ENCODE measurements at places on chromosomes 11 and 22.

GRCh38 chr11:132755934-132756333 is 776.4 kb downstream of the OPCML start:
- no peak for DNase-seq

- no peak for DNase-seq
These were observed 16.6 kb downstream of the ARHGEF17 start for GRCh38 chr11:73324665-73325035.

DNA sequence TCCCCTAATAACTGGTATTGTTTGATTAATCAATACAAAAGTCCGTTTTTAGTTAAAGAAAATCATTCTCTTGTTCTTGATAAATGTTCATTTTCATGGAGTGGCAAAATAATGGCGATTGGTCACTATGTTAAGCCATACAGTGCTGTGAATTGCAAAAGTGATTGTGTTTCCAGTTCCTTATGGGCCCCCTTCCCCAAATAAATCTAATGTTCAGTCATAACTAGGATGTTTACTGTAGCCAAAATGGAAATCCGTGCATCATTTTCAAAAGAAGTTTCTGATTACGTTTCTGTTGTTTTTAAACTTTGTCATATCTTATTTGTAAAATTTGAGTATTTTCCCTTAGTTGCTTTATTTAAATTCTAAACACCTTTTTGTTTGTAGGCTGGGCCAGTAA is 845 bp downstream of the RBM7 start:
- DNase-seq = no peak

GRCh38 chr11:47156333-47156732 is 20.3 kb downstream of the ARFGAP2 start:
- no peak for DNase-seq

GRCh38 chr11:93031386-93031785 is 61.9 kb downstream of the MTNR1B start:
- DNase-seq = peak; percentile 17

GRCh38 chr22:33952776-33953175 is 32.5 kb upstream of the LARGE1 start:
- DNase-seq = no peak

DNA sequence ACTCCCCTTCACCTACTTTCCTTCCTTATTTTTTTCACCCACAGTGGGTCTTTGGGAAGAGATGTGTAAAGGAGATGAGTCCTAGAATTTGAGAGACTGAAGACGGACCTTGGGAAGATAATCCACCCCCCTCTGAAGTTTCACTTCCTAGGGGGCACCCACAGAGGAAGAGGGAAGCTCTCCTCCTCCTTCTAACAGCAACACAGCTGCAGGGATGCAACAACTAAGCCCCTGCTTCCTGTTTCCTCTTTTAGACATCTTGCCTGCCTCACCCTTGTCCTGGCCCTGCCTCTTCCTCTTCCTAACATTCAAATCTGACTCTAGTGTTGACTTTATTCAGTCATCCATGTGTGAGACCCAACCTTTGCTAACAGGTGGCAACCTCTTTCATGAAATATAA is 424.6 kb downstream of the BUD13 start:
- DNase-seq = no peak

DNA sequence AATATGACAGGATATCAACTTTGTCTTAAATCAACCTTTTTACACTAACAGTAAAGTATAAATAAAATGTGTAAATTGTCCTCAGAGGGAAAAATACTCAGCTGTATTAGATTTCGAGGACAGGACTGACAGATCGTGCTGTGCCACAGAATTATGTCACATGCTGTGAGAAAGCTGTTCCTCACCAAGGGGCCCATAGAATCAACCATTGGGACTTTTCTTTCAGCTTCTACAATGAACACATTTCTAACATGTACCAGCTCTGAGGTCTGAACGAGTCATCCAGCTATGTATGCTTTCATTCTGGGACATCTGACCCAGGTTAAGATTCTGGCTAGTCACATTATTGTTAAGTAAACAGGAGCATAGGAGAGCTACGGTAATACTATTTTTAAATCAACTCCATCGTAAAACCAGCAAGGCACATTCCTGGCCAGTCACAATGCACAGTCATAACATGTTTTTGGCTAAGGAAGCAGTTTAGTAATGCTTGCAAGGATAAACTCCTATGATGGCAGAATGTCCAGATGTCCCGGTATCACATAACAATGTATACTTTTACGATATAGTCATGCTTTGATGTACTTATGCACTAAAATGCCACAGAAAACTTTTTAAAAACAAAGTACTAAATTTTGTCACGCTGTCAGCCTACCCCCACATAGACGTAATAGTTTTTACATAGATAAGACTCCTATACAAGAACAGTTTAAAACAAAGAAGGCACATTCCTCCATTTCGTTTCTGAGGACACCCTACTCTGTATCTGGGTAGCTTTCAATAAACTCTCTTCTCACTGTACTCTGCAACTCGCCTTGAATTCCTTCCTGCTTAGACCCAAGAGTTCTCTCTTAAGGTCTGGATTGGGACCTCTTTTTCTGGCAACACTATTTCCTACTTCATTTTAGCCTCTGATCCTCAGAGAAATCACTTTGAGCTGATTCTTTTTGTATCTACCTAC is 27.4 kb downstream of the ZNF214 start:
- DNase-seq = no peak

DNA sequence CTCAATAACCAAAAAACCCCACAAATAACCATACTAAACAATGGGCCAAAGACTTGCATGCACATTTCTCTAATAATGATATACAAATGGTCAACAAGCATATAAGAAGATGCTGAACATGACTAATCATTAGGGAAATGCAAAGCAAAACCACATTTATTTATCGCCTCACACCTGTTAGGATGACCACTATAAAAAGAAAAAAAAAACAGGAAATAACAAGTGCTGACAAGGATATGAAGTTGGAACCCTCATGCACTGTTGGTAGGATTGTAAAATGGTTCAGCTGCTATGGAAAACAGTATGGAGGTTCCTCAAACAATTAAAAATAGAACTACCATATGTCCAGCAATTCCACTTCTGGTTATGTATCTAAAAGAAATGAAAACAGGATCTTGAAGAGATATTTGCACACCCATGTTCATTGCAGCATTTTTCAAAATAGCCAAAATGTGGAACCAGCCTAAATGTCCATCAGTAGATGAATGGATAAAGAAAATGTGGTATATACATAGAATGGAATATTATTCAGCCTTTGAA is 66.2 kb downstream of the AMBRA1 start:
- DNase-seq = no peak

DNA sequence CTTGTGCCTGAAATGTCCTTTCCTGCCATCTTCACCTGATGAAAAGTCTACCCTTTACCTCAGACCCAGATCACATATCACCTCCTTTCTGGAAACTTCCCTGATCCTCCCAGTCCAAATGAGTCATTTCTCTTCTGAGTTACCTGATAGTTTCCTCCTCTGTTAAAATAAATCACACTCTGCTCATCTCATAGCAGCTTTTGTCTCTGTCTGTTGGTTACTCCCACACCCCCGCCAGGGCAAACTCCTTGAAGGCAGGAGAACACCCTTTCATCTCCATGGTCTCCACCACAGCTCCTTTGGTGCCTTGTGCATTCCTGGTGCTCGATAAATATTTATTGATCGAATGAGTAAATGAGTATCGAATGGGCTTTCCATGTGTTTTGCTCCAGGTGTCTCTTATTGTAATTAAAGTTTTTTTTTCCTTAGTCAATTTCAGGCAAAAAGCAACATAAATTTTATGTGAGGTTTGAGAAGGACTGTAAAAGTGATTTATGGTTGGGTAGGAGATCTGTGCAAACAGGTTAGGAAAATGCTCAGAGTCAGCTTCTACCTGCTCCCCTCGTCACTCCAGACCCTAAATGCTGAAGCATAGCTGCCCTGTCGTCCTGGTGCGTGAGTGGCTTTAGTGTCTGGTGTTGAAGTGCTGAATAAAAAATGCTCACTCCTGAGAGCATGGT is 178.2 kb downstream of the GRIK4 start:
- no peak for DNase-seq

DNA sequence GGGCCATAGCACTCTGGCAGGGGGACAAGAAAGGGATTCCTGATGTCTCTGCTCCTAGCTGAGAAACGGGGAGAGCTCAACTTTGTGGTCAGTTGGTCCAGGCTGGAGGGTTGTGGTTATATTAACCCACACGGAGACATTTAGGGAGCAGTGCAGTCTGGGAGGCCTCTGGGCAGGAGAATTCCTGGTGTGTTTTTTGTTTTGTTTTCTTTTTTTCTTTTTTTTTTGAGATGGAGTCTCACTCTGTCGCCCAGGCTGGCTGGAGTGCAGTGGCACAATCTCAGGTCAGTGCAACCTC is 88.0 kb upstream of the SHISAL1 start:
- no peak for DNase-seq

DNA sequence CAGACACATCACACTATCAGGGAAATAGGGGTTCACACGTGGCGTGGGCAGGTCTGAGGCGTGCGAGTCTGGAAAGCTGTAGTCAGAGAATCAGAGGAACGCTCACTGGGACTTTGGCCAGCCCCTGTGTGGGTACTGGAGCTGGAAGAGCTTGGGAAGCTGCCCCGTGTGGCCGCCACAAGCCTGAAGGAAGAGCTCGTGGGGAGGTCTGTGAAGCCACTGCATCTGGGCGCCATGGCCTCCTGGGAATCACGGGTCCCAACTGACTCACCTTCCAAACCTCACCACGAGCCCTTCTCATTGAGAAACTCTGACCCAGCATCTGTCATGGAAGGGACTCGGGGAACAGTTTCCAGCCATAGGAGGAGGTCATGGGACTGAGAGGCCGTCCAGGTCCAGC is 5.9 kb upstream of the MRGPRF start:
- no peak for DNase-seq

- DNase-seq = no peak
These were observed 82.1 kb downstream of the ARHGAP42 start for GRCh38 chr11:100769165-100769564.

DNA sequence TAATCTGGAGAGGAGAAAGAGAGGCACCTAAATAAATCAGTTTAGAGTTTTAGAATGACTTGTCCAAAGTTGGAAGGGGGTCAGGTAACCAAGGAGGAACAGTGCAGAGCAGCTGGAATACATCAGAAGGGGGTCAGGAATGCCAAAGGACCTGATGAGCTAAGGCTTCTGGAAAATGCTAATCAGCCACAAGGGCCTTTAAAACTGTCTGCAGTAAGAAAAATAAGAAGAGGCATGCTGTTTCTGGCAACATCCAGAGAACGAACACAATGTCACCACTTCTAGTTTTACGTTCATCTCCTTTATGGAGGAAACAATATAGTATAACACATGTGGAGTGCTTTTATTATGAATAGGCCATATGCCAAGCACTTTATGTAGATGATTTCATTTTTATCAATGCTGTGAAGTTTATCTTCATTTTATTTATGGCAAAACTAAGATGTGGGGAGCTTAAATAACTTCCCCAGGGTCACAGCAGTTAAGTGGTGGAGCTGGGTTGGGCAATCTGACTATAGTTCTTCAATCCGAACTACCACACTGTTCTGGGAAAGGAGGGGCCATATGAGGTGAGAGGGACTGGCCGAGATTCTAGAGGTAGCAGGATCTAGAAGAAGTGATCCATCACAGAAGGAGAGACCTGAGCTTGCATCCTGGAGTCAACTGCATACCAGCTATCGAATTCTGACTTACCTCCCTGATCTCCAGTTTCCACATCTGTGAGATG is 22.6 kb downstream of the ACO2 start:
- DNase-seq = no peak

DNA sequence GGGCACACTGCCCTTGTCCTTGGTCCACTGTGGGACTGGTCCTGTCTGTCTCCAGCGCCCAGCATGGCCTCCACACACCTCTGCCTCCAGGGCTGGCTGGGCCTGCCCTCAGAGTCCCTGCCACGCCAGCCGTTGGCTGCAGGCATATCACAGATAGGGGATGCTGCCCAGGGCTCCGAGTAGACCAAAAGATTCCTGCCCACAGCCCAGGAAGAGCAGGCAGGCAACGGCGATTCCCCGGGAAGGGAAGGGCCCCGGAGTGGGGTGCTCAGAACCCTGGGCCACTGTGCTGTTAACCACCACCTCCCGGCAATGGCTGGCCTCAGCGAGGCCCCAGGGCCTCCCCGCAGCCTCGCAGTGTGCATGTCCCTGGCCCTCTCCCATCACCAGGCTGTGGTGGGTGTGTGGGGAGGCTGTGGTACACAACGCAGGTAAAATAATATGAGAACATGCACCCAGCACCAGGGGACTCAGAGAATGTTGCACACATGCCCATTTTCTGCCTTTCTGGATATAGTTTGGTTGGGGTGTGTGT is 2.2 kb downstream of the IFITM5 start:
- DNase-seq = no peak

DNA sequence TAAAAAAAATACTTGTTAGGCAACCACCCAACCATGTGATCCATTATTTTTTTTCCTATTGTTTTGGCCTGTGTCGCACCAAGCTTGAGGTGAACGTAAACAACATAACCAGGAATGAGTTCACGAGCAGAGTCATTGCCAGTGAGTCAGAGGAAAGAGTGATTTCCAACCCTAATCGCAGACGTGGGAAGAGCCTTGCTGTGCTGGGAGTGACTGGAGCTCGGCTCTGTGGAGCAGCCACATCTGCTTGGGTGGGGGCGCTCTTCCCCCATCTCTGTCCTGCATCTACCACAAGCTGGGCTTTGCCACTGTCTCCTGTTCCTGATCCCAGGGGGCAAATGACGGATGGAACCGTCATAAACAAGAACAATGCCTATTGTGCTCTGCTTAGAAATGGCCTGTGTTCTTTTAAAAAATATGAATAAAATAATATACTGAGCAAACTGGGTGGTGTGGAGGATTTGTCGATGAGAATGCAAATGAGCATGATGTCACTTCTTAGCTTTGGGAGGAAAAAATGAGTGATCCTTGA is 210.0 kb downstream of the KIRREL3 start:
- peak; percentile 72 for DNase-seq
